Stimulated activated CD4-positive, alpha-beta T cell treated with anti-CD3 and anti-CD28 coated beads, TNF-alpha, amount 100 ng/mL, for 4 hours (primary cell): ENCODE measurements at places on chromosomes 11 and 22.

- no peak for DNase-seq
These were observed 15.6 kb downstream of the DDX17 start for GRCh38 chr22:38490475-38490874.

GRCh38 chr11:48040830-48041444, 60.6 kb downstream of the PTPRJ start:
- DNase-seq = no peak

DNA sequence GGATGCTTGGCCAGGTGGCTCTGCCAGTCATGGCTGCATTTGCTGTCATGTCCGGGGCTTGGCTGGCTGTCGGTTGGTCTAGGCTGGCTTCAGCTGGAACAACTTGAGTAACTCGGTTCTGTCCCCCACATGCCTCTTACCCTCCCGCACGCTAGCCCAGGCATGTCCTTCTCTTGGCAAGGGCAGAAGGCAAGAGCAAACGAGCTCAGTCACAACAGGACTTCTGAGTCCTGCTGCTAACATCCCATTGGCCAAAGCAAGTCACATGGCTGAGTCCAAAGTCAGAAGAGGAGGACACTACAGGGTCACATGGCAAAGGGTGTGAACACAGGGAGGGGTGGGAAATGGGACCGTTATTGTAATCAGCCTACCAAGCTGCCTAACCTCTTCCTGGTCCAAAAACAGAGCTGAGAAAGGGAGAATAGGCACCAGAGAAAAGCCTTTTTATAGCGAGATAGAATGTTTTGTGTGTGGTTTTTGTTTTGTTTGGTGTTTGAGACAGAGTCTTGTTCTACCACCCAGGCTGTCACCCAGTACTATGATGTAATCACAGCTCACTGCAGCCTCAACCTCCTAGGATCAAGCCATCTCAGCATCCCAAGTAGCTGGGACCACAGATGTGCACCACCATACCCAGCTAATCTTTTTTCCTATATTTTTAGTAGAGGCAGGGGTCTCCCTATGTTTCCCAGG, 81.9 kb downstream of the MN1 start:
- DNase-seq = no peak

- DNase-seq = no peak
These were observed 721.7 kb downstream of the DLG2 start for GRCh38 chr11:84905411-84905810.

- no peak for DNase-seq
These were observed 20.8 kb upstream of the SLN start for GRCh38 chr11:107732689-107733051.

GRCh38 chr11:96827164-96827563, 437.4 kb downstream of the JRKL start:
- no peak for DNase-seq

DNA sequence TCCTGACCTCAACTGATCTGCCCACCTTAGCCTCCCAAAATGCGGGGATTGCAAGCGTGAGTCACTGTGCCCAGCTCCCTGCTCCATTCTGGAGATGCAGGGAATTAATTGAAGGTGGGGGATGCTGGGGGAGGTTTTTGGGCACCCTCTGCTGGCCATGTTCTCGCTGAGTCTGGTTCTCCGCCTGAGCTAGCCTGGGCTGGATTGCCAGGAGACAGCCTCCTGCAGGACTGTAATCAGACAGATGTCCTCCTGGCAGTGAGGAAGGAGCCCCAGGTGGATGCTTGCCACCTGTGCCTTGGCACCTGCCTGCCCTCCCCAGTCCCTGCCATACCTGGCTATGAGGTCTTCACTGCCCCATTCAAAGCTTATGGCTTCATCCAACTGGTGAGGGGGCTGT, 5.4 kb downstream of the MTFP1 start:
- DNase-seq = no peak

DNA sequence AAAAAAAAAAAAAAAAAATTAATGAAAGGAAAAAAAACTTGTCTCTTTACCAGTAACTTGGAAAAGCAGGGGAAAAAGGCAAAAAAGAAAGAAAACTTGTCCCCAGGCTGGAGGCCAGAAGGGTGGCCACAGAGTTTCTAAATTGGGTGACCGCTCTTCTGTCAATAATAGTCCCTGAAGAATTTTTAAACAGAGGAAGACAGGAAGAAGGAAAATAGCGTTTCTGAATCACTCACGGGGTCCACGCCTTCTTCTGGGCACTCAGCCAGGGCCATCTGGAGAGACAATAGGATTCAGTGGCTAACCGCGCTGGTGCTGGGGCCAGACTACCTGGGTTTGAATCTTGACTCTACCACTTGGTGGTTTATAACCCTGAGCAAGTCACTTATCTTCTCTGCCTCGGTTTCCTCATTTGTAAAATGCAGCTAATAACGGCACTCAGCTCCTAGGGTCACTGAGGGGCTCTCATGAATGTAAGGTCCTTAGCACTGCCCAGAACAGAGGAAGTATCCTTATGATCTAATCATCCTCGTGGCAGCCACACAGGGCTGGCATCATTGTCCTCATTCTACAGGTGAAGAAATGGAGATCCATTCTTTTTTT, 7.0 kb downstream of the C11orf86 start:
- DNase-seq = no peak

GRCh38 chr22:47151490-47151889, 389.0 kb downstream of the TBC1D22A start:
- no peak for DNase-seq

- no peak for DNase-seq
These were observed 2.1 kb downstream of the RCE1 start for GRCh38 chr11:66845143-66845875.

- no peak for DNase-seq
These were observed 337 bp downstream of the RPLP2 start for GRCh38 chr11:810040-810567.

DNA sequence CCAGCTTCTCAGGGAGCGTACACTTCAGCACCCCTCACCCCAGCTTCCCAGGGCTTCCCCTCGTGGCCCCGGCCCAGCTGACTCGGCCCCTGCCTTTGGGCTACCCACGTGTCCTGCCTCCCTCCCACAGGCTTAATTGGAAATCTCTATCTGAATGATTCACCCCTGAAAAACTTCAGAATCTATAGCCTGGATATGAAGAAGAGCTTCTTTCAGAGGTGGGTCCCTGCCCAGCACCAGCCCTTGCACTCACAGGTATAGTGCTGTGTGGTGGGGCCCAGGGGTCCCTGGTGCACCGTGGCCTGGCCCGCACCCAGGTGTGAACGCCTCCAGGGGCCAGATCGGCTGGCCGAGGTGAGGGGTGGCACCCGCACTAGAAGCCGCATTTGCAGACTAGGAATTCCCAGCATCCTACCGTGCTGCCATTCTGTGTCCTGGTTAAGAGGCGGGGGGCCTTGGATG, 38.4 kb downstream of the B3GAT1 start:
- DNase-seq = no peak

DNA sequence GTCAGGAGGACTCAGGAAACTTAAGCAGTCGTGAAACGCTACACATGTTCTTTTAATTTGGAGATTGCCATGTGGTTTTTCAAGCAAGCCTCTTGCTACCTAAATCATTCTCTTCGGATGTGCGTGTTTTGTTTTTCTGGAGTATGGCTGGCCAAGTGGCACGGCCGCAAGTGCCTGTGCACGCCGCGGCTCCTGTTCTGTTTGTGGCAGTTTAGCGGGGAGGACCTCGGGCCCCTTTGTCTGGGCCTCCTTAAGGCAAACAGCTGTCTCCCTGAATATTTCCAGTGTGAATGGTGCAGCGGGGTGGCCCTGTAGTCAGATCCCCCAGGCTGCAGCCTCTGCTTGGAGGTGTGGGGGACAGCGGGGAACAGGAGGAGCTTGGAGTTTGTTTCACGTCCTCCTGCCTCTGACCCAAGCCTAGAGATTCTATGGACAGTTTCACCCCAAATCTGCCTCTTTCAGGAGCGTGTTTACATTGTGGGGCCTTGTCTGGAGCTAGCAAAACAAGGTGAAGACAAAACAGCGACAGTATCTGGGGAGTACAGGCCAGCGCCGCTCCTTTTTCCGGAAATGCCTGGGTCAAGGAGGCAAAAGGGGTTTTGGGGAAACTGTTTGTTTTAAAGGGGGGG, 1.3 kb downstream of the LRP5 start:
- DNase-seq = no peak

GRCh38 chr11:12274558-12275197, 102.7 kb upstream of the PARVA start:
- no peak for DNase-seq

DNA sequence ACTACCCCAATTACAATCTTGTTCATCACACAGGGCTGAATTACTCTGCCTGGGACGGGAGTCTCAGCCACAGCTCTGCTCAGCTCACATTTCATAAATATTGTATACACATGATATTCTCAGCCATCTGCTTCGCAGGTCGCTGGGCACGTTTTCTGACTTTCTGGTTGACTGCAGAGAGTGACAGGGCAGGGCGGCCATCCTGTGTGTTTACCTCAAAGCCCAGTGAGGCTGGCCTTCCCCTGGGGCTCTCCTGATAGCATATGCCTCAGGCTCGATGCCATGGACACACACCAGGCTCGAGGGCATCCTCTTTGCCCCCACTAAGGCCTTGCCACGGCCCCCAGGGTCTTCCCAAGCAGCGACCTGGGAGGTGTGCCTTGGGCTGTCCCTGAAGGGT, 345.0 kb downstream of the CADM1 start:
- no peak for DNase-seq

DNA sequence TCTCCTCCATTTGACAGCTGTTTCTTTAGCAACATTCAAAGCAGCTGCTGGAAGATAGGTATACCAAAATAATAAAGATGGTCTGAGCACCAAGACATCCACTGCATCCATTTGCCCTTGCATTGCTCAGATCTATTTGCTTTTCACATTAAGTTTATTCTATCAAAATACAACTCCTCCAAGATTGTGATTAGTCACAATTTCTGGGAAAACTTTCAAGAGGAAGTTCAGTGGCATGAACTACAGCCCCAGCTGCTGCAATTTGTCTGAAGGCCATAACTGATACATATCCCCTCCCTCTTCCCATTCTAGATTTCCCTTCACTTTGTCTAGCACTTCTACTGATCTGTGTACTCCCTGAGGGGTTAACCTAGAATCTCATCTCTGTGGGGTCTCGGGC, 117.5 kb upstream of the CEP126 start:
- no peak for DNase-seq
